ENCODE measurements at places on chromosomes 1 and 21.

GRCh38 chr1:46522184-46522968 is 29.1 kb downstream of the KNCN start:
- DNase-seq = peak; percentile 31

GRCh38 chr1:60257531-60257930 is 184.0 kb upstream of the C1orf87 start:
- no peak for DNase-seq

GRCh38 chr1:152440635-152441471 is 26.8 kb upstream of the CRNN start:
- no peak for DNase-seq

DNA sequence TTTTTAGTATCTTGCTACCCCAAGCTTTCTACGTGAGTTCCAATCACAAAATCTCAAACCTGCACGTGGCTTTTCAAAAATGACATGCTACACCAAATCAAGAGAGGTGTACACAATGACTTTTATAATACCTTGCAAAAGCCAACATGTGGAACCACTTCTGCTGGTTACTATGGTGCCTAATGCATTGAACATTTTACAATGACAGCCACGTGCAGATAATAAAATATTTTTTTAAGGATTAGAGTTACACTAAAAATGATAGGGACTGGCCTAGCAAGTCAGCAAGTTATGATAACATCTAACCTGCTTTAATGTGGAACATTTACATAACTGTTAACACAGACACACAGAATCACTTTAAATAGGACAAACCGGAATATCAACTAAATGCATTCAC is 30.2 kb downstream of the EYA3 start:
- no peak for DNase-seq

- no peak for DNase-seq
These were observed 1532.1 kb upstream of the TPTE start for GRCh38 chr21:8989261-8989711.

DNA sequence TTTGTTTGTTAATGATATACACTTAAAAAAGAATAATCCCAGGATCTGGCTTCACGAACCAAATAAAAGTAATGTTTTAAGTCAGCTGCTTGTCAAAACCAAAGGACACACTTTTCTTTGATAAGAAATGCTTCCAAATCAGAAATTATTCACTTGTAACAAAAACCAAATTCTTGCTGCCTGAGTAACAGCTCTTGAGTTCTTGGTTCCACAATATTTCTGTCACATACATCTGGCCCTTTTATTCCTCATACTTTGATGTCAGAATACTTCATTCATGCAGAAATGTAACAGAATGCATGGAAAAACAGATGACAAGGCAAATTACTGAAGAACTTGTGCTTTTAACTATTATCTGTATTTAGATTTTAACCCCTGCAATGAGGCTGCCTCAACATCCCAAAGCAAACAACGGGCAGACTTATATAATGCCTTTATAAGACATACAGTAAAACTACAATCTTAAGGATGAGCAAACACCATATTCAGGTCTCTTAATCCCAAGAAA is 1.5 kb downstream of the VAMP4 start:
- no peak for DNase-seq
